ENCODE measurements at places on chromosomes 7 and 10. TPM values are rescaled to one million over a fixed set of nuclear protein-coding genes. Genes with fewer than 3 reads are reported as not detected.

DNA sequence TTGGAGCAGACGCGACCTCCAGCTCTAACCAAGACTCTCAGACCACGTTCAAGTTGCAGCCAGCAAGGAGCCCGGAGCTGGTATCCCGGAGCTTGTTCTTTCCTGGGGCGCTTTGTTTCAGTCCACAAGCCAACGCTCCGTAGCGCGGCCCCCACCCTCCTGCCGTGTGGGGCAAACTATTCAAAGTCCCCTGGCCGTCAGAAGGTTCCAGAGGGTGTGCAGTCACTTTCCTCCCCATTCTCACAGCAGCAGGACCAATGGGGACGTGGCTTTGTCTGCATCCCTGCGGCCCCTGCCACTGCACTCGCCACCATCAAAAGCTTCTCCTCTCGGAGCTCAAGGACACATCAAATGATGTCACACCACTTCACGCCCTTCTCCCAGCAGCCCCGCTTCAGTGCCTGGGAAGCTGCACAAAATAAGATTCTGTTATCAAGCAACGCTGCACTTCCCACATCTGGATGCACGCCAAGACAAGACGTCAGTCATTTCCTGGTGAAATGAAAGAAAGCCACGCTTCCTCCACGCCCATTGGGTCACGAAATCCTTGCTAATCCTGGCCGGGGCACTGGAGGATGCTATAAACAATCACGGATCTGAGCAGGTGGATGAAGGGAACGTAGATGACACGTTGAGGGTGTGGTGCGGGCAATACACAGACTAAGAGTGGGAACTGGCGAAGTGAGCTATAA is 348.2 kb downstream of the PTPRN2 start:
- no peak for DNase-seq

DNA sequence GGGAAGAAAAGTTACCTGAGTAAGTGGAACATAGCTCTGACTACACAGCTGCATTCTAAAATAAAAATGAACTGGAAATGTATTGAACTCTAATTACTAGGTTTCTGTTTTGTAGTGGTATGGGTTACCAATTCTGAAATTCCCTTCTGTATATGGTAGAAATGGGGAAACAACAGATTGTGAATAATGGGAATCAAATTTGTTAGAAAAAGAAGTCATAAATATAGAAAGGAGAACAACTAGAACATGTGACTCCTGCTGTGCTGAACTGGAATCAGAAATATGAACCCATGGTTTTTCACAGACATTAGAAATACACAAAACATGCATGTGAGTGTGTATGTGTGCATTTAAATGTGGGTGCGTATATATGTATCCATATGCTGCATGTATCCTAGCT is 27.0 kb downstream of the MCMBP start:
- DNase-seq, result no peak

Gene CYP2C8
- total RNA-seq, result not detected

- no peak for DNase-seq
These were observed 526.1 kb downstream of the CALN1 start for GRCh38 chr7:71886046-71886445.

DNA sequence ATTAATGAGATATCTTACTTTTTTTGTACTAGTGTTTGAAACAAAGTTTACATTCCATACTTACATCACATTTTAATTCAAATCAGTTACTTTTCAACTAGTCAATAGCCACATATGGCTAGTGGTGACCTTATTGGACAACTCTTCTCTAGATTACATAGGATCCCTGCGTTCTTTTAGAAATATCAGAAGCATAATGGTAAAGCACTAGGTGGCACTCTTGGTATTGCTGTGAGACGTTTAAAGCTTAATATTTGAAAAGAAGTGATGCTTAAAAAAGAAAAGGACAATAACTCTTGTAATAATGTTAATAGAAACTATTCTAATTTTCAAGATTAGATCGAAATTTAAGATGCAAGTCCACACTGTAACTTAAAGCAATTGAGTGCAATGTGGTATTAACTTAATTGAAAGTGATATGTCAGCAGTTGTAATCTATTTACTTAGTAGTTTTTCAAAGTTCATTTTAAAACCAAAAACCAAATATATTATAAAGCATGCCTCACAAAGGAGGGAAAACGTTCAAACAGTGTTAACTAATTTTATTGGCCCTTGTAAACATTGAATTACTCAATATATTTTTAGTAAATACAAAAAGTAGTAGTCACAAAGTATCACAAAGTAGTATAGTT is 339.1 kb downstream of the ATRNL1 start:
- DNase-seq, result peak; percentile 35

Gene CPA2
- total RNA-seq, result not detected

- no peak for DNase-seq
These were observed 108.3 kb upstream of the HDAC9 start for GRCh38 chr7:18387191-18387735.

DNA sequence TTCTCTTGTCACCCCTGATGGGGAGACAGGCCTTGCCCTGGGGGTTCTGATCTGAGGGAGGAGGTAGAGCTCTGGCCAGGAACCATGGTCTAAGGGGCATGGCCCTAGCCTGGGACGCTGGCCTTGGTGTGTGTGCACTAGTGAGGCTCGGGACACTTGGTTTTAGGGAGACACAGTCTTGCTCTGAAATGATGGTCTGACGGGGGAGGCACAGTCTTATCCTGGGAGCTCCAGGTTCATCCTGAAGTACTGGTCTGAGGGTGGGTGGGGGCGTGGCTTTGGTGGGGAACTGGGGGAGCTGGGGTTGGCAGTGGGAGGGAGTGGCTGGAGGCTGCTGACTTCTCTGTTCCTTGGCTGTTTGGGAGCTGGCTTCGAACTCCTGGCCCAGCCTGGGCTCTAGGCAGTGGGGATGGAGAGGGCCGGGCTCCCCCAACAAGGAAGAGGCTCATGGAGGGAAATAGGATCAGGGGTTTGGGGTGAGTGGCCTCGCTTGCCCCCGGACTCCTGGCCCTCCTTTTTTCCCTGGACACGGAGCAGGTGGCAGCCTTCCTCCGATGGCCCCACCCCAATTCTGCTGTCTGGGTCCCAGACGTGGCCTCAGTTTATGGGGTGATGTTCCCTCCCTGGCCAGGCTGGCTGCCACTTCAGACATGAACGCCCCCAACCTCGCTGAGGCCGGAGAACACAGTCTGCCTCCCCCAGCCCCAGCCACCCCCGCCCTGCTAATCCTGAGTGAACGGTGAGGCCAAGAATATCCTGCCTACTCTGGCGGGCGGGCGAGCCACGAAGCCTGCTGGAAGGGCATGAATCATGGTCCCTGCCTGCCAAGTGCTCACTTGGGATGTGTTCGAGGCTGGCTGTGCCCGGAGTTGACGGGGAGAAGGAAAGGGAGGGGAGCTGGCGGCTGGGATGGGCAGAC is 43.5 kb downstream of the TMEM270 start:
- no peak for DNase-seq

DNA sequence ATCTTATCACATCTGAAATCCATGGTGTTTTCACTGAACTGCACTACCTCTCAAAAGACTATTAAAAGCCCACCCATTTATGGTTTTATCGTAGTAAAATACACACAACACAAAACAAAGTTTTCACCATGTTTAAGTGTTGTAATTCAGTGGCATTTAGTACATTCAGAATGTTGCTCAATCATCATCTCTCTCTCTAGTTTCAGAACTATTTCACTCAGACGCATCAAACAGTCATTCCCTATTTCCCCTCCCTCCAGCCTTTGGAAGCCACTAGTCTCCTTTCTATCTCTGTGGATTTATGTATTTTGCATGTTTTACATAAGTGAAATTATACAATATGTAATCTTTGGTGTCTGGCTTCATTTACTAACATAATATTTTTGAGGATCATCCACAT is 332.6 kb downstream of the TNS3 start:
- no peak for DNase-seq

DNA sequence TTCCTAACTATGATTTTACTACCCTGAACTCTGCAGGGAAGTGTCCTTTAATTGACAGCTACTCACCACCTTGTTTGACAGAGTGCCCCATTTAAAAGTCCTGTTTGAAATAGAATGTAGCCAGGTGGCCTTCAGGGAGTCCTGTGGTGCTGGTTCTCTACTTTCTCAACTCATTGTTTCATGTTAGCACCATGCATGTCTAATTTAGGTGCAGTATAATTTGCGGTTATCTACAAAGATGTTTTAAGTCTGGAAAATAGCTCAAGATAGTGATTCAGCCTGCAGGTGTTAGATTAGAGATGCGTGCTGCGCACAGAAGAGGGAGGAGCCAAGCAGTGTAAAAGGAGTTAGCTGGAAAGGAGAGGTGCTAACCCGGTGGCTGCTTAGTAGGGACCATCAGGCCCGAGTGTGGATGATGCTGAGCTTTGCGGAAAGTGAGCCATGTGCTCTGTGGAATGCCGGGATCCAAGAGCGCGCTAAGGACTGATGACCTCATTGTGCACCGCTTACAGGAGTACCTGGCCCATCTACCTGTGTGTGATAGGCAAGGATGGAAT is 1.2 kb downstream of the CCM2 start:
- DNase-seq, result peak; percentile 78

DNA sequence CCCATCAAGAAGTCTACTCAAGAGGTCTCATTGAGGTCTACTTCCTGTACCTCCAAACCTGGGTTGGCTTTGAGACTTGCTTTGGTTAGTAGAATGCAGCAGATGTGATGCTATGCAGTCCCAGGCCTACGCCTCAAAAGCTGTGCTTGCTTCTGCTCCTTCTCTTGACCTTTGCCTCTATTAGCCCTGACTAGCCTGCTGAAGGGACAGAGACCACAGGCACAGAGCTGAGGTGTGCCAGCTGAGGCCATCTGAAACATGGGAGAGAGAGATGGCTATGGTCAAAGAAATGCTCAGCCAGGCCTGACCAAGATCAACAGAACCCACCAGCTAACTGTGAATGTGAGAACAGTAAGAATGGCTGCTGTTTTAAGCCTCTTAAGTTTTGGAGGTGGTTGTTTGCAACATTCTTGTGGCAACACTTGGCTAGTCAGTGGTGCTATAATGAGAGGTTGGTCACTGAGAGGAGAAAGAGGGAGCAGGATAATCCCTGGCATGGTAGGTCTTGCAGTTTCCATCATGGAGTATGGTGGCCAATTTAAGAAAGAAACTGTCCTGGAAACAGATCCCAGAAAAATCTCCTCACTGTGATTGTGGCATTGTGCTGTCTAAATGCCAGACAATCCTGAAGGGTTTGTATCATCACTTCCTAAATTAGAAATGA is 176.1 kb upstream of the PHYHIPL start:
- no peak for DNase-seq

- DNase-seq, result no peak
These were observed 2.0 kb downstream of the PAOX start for GRCh38 chr10:133381036-133381435.

GRCh38 chr10:78589687-78590086 is 479.1 kb upstream of the ZMIZ1 start:
- no peak for DNase-seq

- DNase-seq, result no peak
These were observed 69.4 kb downstream of the DNAJB6 start for GRCh38 chr7:157405914-157406810.

- no peak for DNase-seq
These were observed 23.1 kb downstream of the MDFIC start for GRCh38 chr7:114944745-114945625.

- no peak for DNase-seq
These were observed 309.2 kb downstream of the GPR158 start for GRCh38 chr10:25483999-25484398.

- DNase-seq, result peak; percentile 37
These were observed 86.9 kb downstream of the JAZF1 start for GRCh38 chr7:28093623-28094232.

DNA sequence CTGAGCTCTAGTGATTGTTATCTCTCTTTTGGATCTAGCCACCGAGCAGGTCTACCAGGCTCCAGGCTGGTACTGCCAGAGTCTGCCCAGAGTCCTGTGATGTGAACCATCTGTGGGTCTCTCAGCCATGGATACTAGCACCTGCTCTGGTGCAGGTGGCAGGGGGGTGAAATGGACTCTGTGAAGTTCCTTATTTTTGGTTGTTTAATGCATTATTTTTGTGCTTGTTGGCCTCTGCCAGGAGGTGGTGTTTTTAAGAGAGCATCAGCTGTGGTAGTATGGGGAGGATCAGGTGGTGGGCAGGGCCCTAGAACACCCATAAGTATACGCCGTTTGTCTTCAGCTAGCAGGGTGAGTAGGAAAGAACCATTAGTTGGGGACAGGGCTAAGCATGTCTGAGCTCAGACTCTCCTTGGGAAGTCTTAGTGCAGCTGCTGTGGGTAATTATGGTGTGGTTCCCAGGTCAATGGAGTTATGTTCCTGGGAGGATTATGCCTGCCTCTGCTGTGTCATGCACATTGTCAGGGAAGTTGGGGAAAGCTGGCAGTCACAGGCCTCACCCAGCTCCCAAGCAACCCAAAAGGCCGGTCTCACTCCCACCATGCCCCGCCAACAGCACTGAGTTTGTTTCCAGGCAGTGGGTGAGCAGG is 81.8 kb downstream of the NPSR1 start:
- DNase-seq, result no peak

GRCh38 chr7:156529956-156530355 is 110.6 kb upstream of the RNF32 start:
- DNase-seq, result no peak

GRCh38 chr7:30908681-30909080 is 3.0 kb upstream of the AQP1 start:
- DNase-seq, result no peak

DNA sequence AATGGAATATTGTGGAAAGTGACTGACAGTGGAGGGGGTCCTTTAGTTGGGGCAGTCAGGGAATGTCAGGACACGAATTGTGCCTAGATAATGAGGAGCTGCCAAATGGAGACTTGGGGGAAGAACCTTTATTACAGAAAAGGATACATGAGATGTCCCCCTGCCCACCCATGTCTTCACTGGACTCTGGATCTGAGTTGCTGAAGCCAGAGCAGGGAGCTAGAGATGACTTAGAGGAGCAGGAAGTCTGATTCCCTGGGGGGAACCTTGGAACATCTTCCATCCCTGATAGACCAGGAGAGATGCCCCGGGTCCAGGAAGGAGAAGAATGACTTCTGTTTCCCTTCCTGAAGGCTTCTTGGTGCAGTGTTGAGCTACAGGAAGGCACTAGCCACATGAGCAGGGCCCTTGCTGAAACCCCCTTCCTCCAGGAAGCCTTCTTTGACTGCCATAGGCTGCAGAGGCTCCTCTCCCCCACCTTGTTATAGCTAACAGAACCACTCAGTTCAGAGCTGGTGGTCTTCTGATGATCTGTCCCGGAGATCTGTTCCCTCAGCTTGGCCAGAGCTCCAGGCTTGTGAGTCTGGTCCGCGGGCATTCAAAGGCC is 747 bp upstream of the NEURL1 start:
- no peak for DNase-seq

Gene HOXA9
- total RNA-seq, result not detected
